ENCODE measurements at places on chromosomes 6 and 20. TPM values are rescaled to one million over a fixed set of nuclear protein-coding genes. Genes with fewer than 3 reads are reported as not detected.

CFAP61 gene
- not detected for total RNA-seq

DNA sequence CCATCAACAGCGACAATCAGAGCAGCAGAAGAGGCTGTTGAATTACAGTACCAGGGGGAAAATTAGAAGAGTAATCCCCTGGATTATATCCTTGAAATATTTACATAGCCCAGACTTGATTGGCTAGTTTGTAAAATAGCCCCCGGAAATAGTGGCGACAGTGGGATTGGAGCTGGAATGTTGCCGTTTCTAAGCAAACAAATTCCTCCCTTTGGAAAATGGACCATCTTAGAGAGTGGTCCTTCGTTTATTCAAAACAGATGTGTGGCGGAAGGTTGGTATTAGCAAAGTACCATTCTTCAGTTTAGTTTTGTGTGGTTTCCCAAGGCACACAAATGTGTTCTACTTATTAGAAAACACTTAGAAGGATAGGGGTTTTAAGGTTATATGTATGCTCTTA, 4.5 kb upstream of the EPB41L2 start:
- no peak for DNase-seq

TAF8 gene
- 44.1 TPM for total RNA-seq

GRCh38 chr6:80658926-80659325, 552.5 kb downstream of the BCKDHB start:
- DNase-seq, result no peak

DNA sequence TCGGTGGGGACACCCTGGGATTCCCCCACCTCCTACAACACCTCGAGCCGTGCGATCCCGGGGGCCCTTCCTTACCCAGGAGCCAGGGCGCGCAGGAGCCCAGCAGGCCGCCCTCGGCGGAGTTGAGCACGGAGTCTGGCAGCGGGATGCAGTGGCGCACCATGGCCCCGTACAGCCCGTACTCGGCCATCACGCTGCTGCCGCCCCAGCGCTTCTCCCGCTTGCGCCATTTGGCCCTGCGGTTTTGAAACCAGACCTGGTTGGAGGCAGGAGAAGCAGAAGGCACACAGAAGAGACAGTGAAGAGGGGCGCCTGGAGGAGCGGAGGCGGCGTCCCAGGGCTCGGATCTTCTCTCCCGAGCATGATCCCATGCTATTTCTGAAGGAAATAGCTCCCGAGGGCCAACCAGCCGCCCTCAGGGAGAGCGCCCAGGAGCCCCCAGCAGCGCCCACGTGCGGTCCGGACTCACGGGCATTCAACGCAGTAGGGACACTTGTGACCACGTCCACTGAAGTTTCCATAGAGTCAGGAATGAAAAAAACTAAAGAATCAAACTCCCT, 4.3 kb downstream of the VSX1 start:
- no peak for DNase-seq
